ENCODE measurements at places on chromosomes 1 and 21. TPM values are rescaled to one million over a fixed set of nuclear protein-coding genes. Genes with fewer than 3 reads are reported as not detected.

CFAP74 gene
- total RNA-seq, result not detected

LCE2A gene
- not detected for total RNA-seq

GRCh38 chr1:109158433-109158832 is 44.5 kb downstream of the ELAPOR1 start:
- no peak overlapping the region for H3K4me3 ChIP-seq
- peaks cover 20% of the 10 kb centered on the region for H3K4me1 ChIP-seq
- H3K36me3 ChIP-seq, result no peaks in the 10 kb centered on the region
- no peaks in the 10 kb centered on the region for H3K27me3 ChIP-seq
- no peak overlapping the region for H3K27ac ChIP-seq

DNA sequence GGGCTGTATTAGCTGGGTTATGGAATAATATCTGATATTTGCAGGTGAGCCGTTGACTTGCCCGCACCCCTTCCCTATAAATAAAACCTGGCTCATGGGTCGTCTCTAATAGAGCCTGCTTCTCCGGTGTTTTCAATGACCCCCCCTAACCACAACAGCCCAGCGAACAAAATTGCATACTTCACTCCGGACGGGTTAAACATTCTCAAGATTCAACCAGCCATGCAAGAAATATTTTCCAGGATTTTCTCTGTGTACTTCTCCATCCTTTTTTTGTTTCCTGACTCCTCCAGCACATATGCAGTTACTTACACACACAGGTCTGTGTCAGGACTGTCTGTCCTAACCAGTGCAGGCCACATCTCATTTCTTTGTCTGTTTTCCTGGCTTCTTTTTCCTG is 267.7 kb downstream of the ZNF648 start:
- no peaks in the 10 kb centered on the region for H3K4me1 ChIP-seq
- no peak for DNase-seq
- H3K27ac ChIP-seq, result no peak overlapping the region
- H3K27me3 ChIP-seq, result peaks cover 37% of the 10 kb centered on the region
- H3K36me3 ChIP-seq, result no peaks in the 10 kb centered on the region
- H3K4me3 ChIP-seq, result no peak overlapping the region

- no peak overlapping the region for H3K4me3 ChIP-seq
- no peak for DNase-seq
- H3K27ac ChIP-seq, result no peak overlapping the region
- H3K36me3 ChIP-seq, result peaks cover 2% of the 10 kb centered on the region
- H3K27me3 ChIP-seq, result peaks cover 36% of the 10 kb centered on the region
Measured at GRCh38 chr1:87305151-87305550, 23.5 kb upstream of the LMO4 start.

DNA sequence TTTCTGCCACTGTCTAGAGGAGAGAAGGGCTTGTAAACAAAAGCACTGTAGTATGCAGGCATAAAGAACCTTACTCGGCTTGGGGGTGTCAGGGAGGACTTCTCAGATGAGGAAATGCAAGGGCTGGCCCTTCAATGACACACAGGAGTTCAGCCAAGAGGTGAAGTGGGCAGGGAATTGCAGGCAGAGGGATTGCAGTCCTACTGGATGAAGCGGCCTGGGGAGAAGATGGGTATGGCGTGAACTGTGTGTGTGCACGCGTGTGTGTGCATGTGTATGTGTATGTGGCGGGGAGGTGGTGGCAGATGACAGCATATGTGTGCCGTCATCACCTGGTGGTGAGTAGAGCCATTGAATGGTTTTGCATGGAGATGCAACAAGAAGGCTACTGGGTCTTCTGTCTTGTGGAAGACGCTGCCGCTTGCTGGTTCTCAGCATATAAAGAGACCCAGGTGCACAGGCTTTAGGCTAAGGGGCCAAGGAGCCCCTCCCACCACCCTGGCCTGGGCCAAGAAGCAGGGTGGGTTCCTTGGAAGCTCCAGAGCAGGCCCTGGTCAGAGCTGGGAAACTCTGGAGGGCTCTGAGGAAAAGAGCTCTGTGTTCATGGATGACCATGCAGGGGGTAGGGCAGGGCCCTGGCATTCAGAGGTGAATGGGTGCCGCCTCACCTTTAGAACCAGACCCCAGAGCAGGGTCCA is 4.1 kb upstream of the EPS8L3 start:
- H3K36me3 ChIP-seq, result peaks cover 5% of the 10 kb centered on the region
- H3K27ac ChIP-seq, result no peak overlapping the region
- peaks cover 15% of the 10 kb centered on the region for H3K27me3 ChIP-seq
- DNase-seq, result peak; percentile 5

DNA sequence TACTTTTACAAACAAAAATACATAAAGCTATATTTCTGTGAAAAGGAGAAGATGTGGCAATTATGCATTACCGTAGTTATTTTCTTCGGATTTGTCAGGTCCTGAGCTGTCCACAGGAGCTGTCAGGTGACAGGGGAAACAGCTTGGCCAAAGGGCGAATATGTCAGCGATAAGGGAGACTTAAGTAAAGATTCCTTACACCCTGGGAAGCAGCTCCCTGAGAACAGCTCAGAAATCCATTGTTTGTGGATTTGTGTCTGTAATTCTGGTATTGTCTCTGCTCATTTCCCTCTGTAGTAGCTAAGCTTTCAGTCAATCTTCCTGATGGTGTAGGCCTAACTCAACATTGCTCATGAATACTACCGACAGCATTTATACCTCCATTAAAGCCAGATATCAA is 7.1 kb upstream of the CD34 start:
- H3K27me3 ChIP-seq, result peaks cover 75% of the 10 kb centered on the region
- DNase-seq, result no peak
- no peaks in the 10 kb centered on the region for H3K4me1 ChIP-seq
- no peak overlapping the region for H3K27ac ChIP-seq

- peaks cover 8% of the 10 kb centered on the region for H3K36me3 ChIP-seq
- no peak for DNase-seq
- no peak overlapping the region for H3K4me3 ChIP-seq
Measured at GRCh38 chr21:34874684-34875513, 174.2 kb downstream of the RUNX1 start.

- H3K36me3 ChIP-seq, result no peaks in the 10 kb centered on the region
- no peak overlapping the region for H3K27ac ChIP-seq
- peaks cover 14% of the 10 kb centered on the region for H3K27me3 ChIP-seq
- H3K4me1 ChIP-seq, result no peaks in the 10 kb centered on the region
- DNase-seq, result no peak
Measured at GRCh38 chr1:56268519-56269140, 310.7 kb downstream of the PLPP3 start.

GRCh38 chr1:198696211-198696610 is 57.4 kb downstream of the PTPRC start:
- H3K27ac ChIP-seq, result peak overlapping the region; percentile 89
- peaks cover 13% of the 10 kb centered on the region for H3K36me3 ChIP-seq
- peaks cover 51% of the 10 kb centered on the region for H3K4me1 ChIP-seq
- DNase-seq, result no peak
- H3K27me3 ChIP-seq, result no peaks in the 10 kb centered on the region

- peaks cover 4% of the 10 kb centered on the region for H3K27me3 ChIP-seq
- H3K4me1 ChIP-seq, result peaks cover 15% of the 10 kb centered on the region
- H3K27ac ChIP-seq, result peak overlapping the region; percentile 57
- peak overlapping the region; percentile 62 for H3K4me3 ChIP-seq
Measured at GRCh38 chr1:1182491-1183220, 9.0 kb downstream of the TTLL10 start.

Measured in T-helper 17 cell (primary cell).